ENCODE measurements at places on chromosomes 2 and 18. TPM values are rescaled to one million over a fixed set of nuclear protein-coding genes. Genes with fewer than 3 reads are reported as not detected.

CABYR gene
- 3.0 TPM for total RNA-seq

- DNase-seq = no peak
Observed at GRCh38 chr18:58645398-58645797, 16.5 kb upstream of the ALPK2 start.

GRCh38 chr2:167681234-167682015, 566.0 kb downstream of the STK39 start:
- DNase-seq = no peak

- DNase-seq = no peak
Observed at GRCh38 chr2:217365656-217366055, 505.8 kb upstream of the TNP1 start.

- DNase-seq = no peak
Observed at GRCh38 chr2:36389091-36389564, 33.5 kb downstream of the CRIM1 start.
